ENCODE measurements at places on chromosomes 6 and 20.
A peak's percentile ranks its signal among the peaks of the same experiment; 100 is the strongest.

DNA sequence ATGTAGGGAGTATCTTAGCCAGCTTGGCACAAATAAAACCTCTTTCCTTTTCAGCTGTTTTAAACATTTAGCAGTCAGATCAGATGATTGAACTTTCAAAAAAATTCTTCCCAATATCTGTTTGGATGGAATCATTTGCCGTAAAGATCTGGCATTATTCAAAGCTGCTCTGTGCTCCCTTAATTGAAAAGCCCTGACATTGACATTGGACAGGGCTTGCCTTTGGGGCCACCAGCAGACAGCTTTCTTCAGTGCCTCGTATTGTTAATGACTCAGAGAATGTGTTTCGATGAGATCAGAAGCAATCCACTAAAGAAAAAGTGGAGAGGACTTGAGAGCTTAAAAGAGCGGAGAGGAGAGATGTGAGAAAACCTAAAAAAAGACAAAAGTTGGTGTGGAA lies 343.5 kb downstream of the NRN1 start:
- DNase-seq, result no peak

GRCh38 chr20:4087923-4088322 lies 72.6 kb upstream of the RNF24 start:
- no peak for DNase-seq

- no peak for DNase-seq
Measured at GRCh38 chr6:167210375-167211294, 52.9 kb upstream of the GPR31 start.

DNA sequence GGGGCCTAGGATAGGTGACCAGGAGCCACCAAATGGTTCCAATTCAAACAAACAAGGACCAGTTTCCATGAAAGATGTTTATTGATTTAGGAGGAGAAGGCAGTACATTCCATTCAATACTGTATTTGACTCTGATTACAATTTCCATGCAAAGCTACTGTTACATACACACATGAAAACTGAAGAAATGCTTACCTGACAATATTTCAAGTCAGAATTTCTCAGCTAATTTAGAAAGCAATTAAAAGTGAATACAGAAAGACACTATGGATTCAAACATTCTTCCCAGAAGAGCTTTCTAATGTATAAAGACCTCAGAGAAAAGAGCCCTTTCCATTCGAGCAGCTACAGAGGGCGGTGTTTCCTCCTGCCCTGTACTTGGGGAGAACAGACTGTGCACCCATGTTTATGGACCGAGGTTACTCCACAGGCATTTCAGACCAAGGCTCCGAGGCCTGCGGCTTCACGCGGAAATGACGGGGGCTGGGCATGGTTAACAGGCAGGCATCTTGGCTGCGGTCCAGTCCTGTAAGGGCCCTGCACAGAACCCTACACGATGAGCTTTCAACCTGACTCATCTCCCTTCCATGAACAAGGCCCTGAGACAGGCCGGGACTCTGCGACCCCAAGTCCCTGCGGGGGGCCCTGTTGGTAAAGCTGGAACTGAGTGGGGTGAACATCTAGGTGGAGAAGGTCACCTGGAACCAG lies 25.7 kb upstream of the TCFL5 start:
- DNase-seq, result peak; percentile 10

GRCh38 chr6:110390404-110390803 lies 25.0 kb downstream of the DDO start:
- DNase-seq, result no peak

DNA sequence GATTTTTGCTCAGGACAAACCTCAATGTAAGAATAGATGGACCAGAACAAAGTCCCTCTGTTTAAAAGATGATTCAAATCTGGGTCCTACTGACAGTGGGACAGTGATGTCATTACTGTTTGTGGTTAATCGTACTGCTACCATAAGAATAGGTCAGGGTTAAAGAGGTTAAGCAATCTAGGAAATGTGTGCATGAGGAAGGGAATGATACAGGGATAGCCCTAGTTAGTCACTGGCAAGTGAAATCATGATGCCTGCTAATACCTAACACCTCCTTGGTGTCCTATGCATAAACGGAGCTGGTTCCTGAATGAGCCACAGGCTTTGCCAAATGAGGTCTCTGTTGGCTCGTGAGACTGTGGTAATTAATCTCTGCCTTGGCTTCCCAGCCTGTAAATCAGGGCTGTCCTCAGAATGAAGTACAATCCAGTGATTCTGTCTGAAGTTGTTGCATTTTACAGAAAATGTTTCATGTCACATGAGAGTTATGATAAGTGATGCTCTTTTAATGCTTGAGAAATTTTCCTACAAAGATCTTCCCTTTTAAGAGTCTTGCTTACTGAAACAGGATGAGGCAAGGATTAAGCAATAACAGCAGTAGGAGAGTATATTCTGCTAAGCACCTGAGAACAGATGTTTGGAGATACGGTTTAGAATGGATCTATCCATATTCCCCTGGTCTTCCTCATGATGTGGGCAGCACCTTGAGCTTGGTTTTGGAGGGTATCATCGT lies 3.8 kb downstream of the MEP1A start:
- no peak for DNase-seq
